ENCODE measurements at places on chromosomes 2 and 18.

DNA sequence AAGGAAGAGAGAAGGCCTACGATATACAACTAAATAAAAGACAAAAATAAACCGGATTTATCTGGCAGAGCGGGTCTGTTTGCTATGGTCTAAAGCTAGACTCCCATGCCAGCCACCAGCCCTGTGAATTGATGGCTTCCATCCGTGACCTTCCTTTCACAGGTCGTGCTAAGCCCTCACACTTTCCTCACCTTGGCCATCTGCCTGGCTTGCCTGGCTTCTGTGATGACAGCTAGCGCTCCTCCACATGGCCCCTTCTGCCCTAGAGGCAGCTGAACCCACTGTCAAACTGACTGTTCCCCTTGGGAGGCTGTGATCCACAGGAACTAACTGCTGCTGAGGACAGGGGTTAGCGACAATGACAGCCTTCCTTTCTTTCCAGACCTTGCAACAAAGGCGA lies 32.5 kb downstream of the GAREM1 start:
- DNase-seq = no peak

DNA sequence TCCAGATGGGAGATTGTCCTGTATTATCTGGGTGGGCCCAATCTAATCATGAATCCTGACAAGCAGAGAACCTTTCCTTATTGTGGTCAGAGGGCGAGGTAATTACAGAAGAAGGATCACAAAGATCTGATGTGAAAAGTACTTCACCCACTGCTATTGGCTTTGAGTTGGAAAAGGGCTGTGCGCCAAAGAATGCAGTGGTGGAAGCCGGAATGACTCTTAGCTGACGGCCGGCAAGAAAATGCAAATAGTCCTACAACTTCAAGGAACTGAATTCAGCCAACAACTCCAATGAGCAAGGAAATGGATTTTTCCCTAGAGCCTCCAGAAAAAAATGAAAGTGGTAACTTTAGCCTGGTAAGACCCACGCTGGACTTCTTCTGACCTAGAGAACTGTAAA lies 67.3 kb downstream of the CTNNA2 start:
- no peak for DNase-seq

DNA sequence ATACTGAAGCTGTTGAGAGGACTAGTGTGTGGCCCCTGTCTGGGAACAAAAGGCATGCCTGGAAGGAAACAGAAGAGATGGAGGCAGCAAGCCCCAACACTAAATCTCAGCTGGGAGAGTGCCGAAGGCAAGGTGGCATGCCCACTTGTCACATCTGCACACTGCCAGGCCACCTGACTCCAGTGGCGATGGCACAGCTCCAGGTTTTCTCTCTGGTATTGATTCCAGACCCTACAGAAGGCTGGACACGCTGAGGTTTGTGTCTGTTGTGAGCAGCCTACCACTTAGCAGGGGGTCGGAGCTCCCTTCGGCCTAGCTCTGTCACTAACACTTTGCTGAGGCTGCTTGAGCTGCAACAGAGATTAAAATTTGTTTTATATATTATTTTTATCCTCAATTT lies 307.3 kb downstream of the TDRD15 start:
- no peak for DNase-seq

- DNase-seq = no peak
Observed at GRCh38 chr2:120538691-120539423, 192.9 kb downstream of the INHBB start.

DNA sequence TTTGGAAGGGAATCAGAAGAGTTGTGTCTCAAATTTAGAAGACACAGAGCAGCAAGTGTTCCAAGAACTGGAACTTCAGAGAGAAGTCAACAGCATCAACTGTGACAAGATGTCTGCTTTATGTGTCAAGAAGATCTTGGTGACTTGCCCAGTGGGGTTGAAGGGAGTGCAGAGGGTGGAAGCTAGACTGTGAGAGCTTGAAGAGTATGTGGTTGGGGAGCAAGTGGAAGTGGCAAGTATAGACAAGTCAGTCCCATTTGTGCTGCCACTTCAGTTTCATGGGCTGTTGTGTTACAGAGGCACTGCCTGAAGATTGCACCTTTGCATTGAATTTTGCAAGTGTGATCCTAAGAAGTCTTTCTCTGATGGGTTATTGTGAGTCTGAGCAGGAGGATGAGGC lies 68.7 kb upstream of the MC2R start:
- no peak for DNase-seq

- DNase-seq = peak; percentile 4
Observed at GRCh38 chr2:147288131-147288530, 556.7 kb upstream of the ACVR2A start.

DNA sequence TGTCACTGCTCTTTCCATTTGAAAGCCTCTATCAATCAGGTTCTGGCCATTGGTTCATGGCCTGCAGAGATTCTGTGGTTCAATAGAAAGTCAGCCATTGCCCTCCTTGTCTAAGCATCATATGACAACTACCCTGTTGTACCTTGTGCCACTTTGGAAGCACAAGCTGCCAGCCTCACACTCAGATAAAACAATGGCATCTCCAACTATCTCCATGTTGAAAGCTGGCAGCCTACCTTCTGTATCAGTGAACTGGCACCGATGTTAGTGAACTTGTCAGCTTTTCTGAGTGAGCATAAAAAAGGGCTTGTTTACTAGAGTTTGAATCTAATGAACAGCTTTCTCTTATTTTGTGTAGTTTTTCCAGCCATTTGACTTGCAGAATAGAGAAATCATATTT lies 203.3 kb upstream of the SESTD1 start:
- DNase-seq = no peak

GRCh38 chr18:35484034-35484433 lies 13.7 kb downstream of the INO80C start:
- DNase-seq = no peak

DNA sequence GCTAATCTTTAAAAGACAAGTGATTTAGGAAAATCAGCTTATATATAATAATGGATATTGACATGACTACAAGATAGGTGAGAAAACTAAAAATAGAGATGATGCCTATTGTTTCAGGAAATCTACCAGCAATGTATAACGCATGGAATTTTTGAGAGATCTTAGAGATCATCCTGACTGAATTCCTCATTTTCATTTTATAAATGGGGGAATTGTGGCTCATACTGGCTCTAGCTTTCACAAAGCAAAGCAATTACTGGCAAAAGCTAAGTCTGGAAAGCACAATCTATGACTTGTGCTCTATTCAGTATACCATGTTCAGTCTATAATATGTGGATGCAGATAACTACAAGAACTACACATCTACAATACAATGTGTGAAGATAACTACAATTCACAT lies 51.9 kb upstream of the FANCL start:
- no peak for DNase-seq

- DNase-seq = no peak
Observed at GRCh38 chr2:66553370-66553769, 118.4 kb downstream of the MEIS1 start.

GRCh38 chr2:219447242-219448098 lies 12.8 kb downstream of the SPEG start:
- no peak for DNase-seq

GRCh38 chr2:218960309-218961165 lies 1.1 kb downstream of the CDK5R2 start:
- no peak for DNase-seq

- peak; percentile 61 for DNase-seq
Observed at GRCh38 chr2:241036397-241036963, 38.1 kb downstream of the SNED1 start.

DNA sequence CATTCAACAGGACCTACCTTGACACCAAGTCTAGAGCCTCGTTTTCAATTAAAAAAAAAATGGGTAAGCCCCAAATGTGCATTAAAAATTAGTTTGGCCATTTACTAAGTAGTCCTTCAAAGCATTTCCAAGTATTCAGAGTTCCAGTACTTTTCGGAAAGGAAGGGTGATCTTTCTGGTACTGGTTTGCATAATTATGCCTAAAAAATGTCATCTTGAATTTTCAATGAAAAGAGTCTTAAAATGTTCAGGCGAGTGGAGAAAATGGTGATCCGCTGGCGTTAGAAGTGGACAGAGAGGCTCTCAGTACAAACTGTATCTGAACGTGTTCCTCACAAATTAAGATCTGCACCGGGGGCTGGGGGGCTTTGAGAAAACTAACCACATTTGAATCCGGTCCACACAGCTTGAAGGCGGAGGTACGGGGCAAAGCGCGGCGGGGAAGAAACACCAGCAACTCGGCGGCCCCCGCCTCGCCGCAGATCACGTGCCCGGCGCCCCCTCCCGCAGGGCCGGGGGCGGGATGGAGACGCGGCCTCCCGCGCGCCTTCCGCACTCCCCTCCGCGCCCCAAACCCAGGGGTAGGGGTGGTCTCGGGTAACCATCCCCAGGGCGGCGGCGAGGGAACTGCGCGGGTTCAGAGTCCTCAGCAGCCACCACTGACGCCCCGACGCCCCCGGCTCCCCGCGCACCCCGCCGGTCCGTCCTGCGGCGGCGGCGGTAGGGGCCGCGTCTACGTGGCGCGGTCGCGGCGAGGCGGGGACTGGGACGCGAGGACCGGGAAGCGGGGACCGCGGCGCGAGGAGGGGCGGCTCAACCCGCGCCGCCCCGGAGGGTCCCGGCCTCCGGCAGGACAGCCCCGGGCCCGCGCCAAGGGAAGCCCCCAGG lies 564 bp downstream of the LPIN2 start:
- peak; percentile 46 for DNase-seq

DNA sequence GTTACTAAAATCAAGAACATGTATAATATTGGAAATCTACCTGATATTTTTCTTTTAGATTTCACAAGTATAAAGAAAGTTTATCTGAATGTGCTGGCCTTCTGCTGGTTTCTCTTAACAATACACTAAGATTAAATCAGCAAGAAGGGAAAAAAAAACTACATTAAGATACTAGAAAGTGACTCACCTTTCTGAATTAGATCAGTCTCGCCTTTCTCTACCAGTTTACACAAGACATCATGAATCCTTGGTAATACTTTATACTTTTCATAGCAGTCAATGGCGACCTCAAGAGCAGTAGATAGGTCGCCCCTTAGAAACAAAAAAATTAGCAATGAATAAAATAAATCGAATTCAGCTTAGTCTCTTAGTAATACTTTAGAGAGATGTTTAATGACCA lies 61.2 kb downstream of the LRPPRC start:
- no peak for DNase-seq

GRCh38 chr2:25825238-25825637 lies 53.0 kb downstream of the ASXL2 start:
- peak; percentile 23 for DNase-seq

GRCh38 chr18:22932885-22933205 lies 283 bp upstream of the RBBP8 start:
- DNase-seq = no peak

GRCh38 chr2:767440-767839 lies 90.2 kb upstream of the TMEM18 start:
- DNase-seq = no peak

DNA sequence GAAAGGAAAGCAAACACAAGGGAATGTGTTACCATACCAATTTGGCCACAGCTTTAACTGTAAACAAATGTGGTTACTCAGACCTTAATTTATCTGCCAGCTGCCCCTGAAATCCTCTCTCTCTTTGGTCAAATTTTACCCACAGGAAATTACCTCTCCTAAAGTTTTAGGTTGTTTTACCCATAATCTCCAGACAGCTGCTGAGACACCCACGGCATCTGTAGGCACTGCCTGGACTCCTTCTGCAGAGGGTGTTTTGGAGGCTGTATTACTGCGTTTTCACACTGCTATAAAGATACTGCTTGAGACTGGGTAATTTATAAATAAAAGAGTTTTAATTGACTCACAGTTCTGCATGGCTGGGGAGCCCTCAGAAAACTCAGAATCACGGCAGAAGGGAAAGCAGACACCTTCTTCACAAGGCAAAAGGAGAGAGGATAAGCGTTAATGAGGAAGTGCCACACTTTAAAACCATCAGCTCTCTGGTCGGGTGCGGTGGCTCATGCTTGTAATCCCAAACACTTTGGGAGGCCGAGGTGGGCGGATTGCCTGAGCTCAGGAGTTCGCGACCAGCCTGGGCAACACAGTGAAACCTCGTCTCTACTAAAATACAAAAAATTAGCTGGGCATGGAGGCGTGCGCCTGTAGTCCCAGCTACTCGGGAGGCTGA lies 677.5 kb upstream of the FSHR start:
- no peak for DNase-seq

DNA sequence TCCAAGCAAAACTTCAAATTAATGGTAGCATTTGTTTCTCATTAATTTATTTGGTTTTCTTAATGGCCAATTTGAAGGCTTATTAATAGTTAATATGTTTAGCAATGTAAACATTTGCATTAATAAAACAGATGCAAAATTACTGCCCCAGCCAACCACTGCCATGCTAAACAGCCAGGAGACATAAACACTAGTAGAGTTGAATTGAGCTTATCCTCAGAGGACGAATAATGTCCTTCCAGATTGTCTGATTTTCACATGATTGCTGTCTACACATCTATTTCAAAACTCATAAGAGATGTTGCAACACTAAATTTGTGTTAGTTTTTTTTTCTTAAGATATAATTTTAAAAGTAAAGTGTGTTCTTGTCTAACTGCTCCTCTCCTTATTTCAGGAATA lies 128.5 kb downstream of the DCC start:
- DNase-seq = no peak

DNA sequence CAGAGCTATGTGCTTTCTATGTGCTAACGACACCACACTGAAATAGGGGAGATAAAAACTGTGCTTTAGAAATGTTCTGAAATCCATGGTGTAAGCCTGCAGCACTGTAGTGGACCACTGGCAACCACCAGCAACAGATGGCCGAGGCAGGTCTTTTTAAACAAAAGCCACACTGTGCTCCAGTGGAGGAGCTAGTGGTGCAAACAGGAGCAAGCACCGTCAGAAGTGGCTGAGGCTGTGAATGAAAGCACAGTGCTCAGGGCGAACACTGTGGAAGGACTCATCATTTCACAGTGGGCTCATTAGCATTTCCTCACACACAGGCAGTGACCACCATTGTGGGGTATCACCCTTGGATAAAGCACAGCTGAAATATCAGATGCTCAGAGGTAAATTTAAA lies 22.9 kb upstream of the MTX2 start:
- DNase-seq = no peak

DNA sequence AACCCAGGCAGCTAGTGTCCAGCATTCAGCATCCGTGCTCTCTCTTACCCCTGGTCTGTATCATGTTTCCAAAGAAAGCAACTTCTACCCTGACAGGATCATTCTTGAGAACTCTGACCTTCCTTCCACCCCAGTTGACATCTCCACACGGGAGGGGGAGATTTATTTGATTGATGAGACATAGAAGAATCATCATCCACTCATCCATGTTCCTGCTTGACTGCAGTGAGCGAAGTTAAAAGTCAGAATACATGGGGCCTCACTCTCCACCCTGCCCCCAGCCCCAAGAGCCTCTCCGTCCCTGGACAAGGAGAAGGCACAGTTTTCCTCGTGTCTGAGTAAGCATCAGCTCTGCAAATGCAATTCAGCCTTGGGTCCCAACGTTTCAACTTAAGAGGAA lies 356.0 kb upstream of the TNP1 start:
- no peak for DNase-seq

Data from T-helper 22 cell (primary cell).